H1 (cell line): ENCODE measurements at places on chromosomes 2 and 18. TPM values are rescaled to one million over a fixed set of nuclear protein-coding genes. Genes with fewer than 3 reads are reported as not detected.

DNA sequence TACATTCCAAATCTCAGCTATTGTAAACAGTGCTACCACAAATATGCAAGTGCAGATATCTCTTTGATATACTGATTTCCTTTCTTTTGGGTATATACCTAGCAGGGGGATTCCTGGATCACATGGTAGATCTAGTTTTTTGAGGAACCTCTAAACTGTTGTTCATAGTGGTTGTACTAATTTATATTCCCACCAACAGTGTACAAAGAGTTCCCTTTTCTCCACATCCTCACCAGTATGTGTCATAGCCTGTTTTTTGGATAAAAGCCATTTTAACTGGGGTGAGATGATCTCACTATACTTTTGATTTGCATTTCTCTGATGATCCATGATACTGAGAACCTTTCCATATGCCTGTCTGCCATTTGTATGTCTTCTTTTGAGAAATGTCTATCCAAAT, 6.3 kb upstream of the CCNT2 start:
- DNase-seq = no peak

- DNase-seq = no peak
Observed at GRCh38 chr2:223633656-223634055, 31.5 kb upstream of the SCG2 start.

DNA sequence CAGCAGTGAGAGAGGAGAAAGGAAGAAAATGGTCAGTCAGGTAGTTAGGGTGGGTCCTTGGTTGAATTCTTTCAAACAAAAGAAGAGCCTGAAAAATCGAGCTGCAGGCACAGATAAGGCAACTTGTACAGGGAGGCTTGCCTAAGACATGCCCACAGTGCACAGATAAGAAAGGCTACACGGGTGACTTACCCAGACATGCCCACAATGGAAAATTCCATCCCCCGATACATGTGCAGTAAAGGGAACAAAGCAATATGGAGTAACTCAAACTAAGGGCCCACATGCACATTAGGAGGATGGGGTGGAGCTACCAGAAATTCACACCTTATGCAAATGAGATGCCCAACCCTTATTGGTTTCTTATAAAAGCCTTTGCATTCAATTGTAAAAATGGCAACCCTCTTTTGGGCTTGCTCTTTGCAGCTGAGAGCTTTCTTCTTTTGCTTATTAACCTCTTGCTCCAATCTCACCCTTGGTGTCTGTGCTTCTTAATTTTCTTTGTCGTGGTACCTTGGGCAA, 110.3 kb upstream of the RMP24 start:
- DNase-seq = peak; percentile 37

GRCh38 chr2:56474412-56475158, 290.8 kb downstream of the CCDC85A start:
- DNase-seq = no peak

DNA sequence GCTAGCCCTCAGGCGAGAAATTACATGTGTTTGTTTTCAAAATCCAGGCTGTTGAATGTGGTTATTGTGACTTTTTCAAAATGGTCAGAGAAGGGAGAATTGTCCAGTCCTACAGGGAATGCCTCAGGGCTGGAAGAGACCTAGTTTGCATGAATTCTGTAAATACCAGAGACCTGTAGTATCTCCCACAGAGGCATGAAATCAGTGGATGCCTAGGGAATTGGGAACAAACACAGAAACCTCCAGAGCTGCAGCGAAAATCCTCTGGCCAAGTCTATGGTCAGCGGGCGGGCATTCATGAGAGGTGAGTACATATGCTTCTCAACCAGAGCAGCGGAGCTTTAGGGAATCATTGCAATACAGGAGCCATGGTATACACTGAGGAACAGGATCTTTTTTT, 1596.5 kb upstream of the NXPH2 start:
- no peak for DNase-seq

- no peak for DNase-seq
Observed at GRCh38 chr2:123737371-123737770, 287.7 kb upstream of the CNTNAP5 start.

- DNase-seq = no peak
Observed at GRCh38 chr18:22490429-22490846, 72.7 kb upstream of the CTAGE1 start.

- no peak for DNase-seq
Observed at GRCh38 chr18:34600874-34601656, 109.0 kb upstream of the DTNA start.

- no peak for DNase-seq
Observed at GRCh38 chr2:121241466-121241865, 43.5 kb downstream of the TFCP2L1 start.

DNA sequence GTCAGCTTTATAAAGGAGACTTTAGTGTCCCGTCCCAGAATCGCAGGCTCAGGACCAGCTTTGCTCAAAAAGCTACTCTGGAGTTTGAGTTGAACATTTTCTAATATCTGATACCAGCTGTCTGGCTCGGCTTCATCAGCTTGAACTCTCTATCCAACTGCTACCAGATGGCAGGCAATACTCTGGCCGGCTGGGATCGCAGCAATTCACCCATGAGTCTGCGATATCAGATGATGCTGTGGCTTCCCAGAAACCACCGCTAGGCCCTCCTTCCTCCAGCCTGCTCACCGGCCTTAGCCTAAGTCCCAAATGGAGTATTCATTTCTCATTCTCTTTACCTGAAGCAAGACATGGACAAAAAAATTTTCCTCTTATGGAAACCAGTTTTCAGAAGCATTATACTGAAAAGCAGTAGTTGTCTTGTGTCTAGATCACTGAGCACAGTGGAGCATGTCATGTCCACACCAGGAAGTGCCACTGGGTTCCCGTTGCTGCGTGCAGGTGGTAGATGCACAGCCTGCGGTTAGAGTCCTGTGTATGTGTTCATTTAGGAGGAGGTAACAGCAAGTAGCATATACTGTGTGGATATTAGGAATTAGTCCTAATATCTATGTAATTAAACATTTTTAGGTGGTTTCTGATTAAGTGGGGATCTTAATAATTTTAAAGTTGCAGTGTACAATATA, 162.0 kb upstream of the SOX11 start:
- DNase-seq = no peak

- no peak for DNase-seq
Observed at GRCh38 chr18:3250237-3251107, 2.9 kb downstream of the MYL12A start.

GRCh38 chr18:37476182-37476581, 89.4 kb downstream of the CELF4 start:
- peak; percentile 79 for DNase-seq

- no peak for DNase-seq
Observed at GRCh38 chr2:173555833-173556232, 201.2 kb downstream of the CDCA7 start.

- DNase-seq = no peak
Observed at GRCh38 chr2:20917719-20918572, 95.0 kb upstream of the LDAH start.

DNA sequence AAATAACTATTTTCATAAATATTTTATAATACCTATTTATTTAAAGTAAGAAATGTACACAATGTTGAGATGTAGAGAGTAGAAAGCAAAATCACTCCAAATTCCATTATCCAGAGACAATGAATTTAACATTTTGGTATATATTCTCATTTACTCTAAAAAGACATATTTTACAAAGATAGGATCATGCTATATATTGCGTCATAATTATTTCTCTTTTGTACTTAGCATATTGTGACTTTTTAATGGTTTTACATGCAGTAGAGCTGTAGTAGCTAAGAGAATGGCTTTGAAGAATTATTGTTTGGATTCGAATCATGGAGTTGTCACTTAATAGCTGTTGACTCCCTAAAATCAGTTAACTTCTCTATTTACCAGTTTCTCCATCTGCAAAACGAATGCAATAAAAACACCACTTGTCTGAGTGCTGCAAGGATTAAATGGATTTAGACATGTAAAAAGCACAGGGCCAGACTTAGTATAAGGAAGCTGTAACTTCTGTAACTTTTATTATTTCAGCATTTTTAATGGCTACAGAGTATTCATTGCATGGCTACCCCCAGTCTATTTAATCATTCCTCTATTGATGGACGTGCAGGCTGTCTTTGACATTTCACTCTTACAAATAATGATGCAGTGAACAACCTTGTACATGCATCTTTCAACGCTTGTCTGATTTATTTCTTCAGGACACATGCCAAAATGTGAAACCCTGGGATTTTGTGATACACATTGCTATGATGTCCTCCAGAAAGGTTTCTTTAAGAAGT, 33.2 kb downstream of the KCNS3 start:
- DNase-seq = no peak

DNA sequence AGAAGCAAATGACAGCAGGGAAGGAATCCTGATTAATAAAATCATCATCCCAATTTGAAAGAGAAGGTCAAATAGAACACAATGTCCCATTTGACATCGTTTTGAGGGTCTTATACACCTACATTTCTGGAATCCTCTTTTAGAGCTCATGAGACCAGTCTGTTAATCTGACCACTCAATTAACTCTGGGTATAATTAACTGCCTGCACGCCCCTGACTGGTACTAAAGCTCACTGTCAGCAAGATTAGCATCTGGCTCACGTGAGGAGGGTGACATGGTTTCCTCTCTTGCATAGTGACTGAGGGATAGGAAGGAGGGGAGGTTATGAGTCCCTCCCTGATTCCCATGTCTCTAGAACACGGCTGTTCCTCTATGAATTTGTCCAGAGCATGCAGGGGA, 124.3 kb downstream of the ICOS start:
- DNase-seq = no peak

DNA sequence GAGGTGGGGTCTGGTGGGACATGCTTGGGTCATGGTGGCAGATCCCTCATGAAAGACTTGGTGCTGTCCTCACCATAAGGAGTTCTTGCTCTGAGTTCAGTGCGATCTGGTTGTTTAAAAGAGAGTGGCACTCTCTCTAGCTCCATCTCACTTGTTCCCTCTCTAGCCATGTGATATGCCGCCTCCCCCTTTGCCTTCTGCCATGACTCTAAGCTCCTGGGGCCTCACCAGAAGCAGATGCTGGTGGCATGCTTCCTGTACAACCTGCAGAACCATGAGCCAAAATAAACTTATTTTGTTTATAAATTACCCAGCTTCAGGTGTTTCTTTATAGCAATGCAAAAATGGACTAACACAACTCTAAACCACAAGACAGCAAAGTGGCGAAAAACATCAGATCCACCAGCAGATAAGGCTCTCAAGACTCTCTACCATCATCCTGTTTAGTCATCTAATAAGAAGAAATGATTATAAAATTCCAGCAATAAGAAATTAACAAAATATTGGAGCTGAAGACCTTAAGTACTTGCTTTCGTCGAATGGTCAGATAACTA, 75.5 kb downstream of the OLA1 start:
- no peak for DNase-seq

DNA sequence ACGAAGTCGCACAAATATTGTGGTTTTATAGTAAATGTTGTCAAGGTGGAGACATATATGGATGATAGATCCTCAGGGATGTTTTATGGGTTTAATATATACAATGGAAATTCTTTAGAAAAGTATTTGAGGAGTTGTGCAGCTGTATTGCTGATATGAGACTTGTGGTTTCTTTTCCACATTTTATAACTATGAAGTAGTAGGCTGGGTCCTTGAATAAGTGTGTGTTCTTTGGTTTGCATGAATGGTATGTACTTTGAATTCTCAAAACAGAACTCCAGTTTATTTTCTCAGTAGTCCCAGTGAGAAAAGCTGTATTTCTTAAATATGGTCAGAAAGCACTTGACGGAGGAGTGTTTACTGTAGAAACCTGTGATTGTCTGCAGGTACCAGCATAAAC, 42.4 kb downstream of the PLCL1 start:
- DNase-seq = no peak

GRCh38 chr2:96921561-96922319, 51.9 kb upstream of the SEMA4C start:
- DNase-seq = no peak

DNA sequence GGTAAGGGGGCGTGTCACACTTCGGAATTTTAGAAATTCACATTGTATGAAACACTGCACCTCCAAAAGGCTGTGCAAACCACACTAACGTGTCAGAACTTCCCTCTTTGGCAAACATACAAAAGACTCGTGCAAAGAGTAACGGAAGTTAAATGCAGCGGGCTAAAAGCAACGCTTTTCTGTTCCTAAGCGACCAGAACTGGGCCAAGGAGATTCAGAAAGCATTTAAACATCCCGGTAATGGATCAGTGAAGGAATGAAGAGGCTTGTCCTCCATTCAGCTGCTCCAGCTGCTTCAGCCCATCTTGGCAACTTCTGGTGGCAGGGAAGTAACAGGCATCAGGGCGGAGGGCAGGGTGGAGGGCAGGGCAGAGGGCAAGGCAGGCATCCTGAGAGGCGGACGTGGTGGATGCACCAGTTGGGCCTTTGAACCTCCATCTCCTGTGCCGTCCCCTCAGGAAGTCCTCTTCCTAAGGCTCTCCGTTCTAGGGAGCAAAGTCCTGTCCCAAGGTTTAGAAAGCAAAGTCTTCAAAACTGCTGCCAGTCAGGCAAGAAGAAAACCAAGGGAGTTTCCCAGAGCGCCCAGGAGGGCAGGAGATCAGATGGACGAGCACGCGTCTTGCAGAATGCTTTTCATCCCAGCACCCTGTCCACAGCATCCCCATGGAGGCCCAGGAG, 230.7 kb downstream of the ZNF516 start:
- DNase-seq = no peak

GRCh38 chr2:213238753-213239495, 45.3 kb upstream of the SPAG16 start:
- DNase-seq = no peak

DNA sequence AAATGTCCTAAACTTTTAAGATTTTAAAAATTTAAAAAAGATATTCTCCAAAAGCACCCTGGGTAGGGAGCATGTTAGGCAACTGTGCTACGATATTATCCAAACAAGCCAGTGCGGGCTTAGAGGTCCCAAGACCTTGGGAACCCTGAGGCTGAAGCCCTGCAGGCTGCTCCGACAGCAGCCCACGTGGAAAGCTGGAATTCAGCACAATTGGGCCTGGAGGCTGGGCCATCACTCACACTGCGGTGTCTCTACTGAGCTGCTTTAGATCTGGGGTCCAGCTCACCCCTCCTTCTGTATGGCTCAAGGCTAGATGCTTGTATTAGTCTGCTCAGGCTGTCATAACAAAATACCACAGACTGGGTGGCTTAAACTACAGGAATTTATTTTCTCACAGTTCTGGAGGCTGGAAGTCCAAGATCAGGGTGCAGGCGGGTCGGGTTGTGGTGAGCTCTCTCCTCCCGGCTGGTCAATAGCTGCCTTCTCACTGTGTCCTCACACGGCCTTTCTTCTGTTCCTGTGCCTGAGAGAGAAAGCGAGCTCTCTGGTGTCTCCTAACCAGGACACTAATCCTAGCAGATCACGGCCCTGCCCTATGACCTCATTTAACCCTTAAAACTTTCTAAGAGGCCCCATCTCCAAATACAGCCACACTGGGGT, 42.5 kb downstream of the DPYSL5 start:
- DNase-seq = peak; percentile 32

The COLEC12 gene
- total RNA-seq = 2.2 and 2.3 TPM in 2 replicates

The ZNF804A gene
- not detected in 2 replicates for total RNA-seq

The SIGLEC15 gene
- 0.37 and 0.54 TPM in 2 replicates for total RNA-seq

The DPP10 gene
- total RNA-seq = 5.4 and 7.2 TPM in 2 replicates

The FRZB gene
- total RNA-seq = 4.6 and 4.7 TPM in 2 replicates

The GPAT2 gene
- total RNA-seq = 0.63 and 1.0 TPM in 2 replicates

The RIT2 gene
- 2.5 and 3.2 TPM in 2 replicates for total RNA-seq

The CYP26B1 gene
- total RNA-seq = 0.36 and 0.69 TPM in 2 replicates

The CCBE1 gene
- 2.6 and 4.4 TPM in 2 replicates for total RNA-seq

The SERPINB12 gene
- not detected in 2 replicates for total RNA-seq

The IL18R1 gene
- 0.54 TPM in 1 of 2 replicates, not detected in the other for total RNA-seq

The TBR1 gene
- not detected in 2 replicates for total RNA-seq

The SMAD7 gene
- total RNA-seq = 13.8 and 15.5 TPM in 2 replicates

The IER3IP1 gene
- 7.9 and 8.5 TPM in 2 replicates for total RNA-seq

The ASB18 gene
- not detected in 2 replicates for total RNA-seq

The RNASEH1 gene
- total RNA-seq = 40.8 and 42.7 TPM in 2 replicates
